Activated CD4-positive, alpha-beta T cell treated with anti-CD3 and anti-CD28 coated beads, Interleukin-2, amount 10 ng/mL, durations not matched to agents 7 days and 5 days (primary cell): ENCODE measurements at places on chromosomes 2 and 18. TPM values are rescaled to one million over a fixed set of nuclear protein-coding genes. Genes with fewer than 3 reads are reported as not detected.

DNA sequence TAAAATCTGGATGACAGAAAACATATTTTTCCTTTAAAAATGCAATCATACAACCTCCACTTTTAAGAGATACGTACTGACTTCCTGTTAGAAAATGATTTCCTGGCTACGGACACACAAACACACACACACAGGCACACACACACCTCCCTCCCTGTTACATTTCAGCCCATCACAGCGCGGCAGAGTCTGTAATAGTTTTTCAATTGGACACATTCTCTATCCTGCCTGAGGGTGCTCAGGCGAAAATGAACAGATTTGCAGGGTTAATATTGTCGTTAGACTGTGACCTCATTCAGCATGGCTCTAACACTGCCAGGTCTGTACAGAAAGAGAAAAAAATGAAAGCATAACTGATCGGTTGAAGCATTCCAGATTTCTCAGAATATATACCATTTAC lies 45.0 kb downstream of the KCTD1 start:
- DNase-seq: no peak

GRCh38 chr2:6679471-6679870 lies 186.2 kb downstream of the CMPK2 start:
- DNase-seq: no peak

- DNase-seq: no peak
These were observed 958.8 kb upstream of the NRXN1 start for GRCh38 chr2:51990684-51991083.

GRCh38 chr18:8730080-8730827 lies 24.9 kb downstream of the MTCL1 start:
- no peak for DNase-seq

GRCh38 chr2:186572705-186573104 lies 17.2 kb upstream of the ITGAV start:
- DNase-seq: no peak

DNA sequence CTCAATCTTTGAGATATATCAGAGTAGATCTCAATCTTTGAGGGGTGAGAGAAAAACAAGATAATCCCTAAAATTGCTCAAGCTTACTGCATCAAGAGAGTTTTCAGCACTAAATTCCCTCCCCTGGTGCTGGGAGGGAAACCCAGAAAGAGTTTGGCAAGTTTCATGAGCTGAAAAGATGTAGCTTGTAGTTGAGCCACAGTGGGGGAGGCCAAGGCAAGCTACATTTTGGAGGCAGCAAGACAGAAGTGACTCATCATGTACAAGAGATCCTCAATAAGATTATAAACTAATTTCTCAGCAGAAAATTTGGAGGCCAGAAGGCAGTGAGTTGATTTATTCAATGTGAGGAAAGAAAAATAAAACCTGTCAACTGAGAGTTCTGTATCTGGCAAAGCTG lies 308.2 kb downstream of the PIEZO2 start:
- DNase-seq: no peak

DNA sequence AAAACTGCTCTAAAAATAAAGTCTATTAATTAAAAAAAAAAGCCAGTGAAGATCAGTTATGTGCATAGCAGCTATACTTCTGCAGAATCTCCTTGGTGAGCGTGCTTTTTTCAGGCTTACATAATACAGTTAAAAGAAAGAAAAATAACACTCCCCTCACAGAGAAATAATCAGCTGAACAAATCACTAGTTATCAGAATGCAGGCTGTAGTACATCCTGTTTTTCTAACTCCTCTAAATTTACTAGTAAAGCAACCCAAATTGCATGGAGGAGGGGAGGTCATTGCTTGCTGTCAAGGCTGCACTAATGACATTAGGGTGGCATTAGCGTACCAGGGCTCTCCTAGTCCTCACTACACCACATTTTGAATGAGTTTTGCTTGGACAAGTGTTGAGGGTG lies 192.2 kb downstream of the PLCL1 start:
- no peak for DNase-seq

- no peak for DNase-seq
These were observed 61.9 kb downstream of the PPP1R1C start for GRCh38 chr2:182047544-182047943.

- no peak for DNase-seq
These were observed 36.6 kb upstream of the ASB1 start for GRCh38 chr2:238389988-238390589.

- no peak for DNase-seq
These were observed 159.3 kb upstream of the MYCN start for GRCh38 chr2:15780912-15781574.

GRCh38 chr18:38186491-38186890 lies 620.9 kb upstream of the CELF4 start:
- no peak for DNase-seq

GRCh38 chr18:32315881-32316280 lies 126.0 kb downstream of the MEP1B start:
- no peak for DNase-seq

DNA sequence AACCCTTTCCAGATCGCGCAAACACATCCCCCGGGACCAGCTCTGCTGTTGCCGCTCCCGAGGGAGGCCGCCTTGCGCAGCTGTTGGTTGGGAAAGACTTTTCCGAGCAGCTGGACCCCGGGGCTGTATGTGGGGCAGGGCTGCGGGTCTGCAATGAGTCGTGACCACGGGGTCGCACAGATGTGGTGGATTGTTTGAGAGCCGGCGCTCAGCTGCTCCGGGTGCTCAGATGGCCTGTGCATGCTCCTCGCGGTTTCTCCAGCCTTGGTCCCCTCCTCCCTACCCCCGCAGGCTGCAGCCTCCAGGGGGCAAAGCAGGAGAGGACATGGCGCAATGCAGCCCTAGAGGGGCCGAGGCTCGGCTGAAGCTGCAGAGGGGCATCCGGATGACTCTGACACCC lies 105.2 kb upstream of the OTOS start:
- DNase-seq: no peak

DNA sequence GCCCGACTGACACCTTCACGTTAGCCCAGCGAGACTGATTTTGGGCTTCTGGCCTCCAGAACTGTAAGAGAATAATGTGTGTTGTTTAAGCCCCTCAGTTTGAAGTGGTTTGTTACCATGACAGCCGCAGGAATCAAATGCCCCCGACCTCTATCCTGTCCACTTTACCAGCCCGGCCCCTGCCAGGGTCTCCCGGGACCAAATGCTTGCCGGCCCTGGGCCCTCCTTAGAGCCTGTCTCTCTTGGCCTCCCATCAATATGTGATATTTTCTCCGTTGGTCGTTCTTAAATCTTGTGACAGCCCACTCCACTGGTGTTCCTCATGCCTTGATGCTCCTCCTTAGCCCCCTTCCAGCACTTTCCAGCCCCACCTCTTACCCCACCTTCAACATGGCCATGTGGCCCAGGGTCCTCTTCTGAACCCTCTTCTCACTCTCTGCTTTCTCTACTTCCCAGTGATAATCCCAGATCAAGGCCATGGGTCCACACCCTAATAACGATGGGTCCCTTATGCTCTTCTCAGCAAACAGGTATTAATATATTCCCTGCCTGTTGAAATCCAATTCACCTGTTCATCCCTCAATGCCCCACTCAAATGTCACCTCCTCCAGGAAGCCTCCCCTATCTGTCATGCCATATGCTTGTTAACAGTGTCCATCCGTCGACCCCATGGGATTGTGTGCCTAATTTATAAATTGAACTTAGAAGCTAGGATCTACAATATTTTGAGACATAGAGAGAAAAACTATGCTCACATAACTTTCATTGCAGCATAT lies 192.8 kb downstream of the ZFP36L2 start:
- DNase-seq: no peak

GRCh38 chr18:78073275-78073674 lies 823.6 kb downstream of the GALR1 start:
- DNase-seq: no peak

GRCh38 chr2:68487773-68488355 lies 20.5 kb downstream of the APLF start:
- no peak for DNase-seq

DNA sequence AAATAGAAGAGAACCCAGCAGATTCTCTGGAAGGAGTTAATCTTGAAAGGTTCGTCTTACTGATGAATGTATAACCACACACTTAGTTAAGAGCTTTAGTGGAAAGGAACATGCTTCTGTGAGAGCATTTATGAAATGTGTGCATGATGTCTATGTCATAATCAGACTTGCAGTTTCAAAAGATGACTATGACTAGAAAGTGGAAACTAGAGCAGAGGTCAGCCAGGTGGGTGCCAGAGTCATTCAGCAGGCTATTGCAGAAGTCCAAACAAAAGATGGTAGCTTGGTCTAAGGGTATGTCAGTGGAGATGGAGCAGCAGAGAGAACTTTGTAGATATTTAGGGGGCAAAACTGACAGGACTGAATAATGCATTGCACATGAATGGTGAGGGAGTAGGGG lies 825.8 kb downstream of the DCC start:
- DNase-seq: no peak

DNA sequence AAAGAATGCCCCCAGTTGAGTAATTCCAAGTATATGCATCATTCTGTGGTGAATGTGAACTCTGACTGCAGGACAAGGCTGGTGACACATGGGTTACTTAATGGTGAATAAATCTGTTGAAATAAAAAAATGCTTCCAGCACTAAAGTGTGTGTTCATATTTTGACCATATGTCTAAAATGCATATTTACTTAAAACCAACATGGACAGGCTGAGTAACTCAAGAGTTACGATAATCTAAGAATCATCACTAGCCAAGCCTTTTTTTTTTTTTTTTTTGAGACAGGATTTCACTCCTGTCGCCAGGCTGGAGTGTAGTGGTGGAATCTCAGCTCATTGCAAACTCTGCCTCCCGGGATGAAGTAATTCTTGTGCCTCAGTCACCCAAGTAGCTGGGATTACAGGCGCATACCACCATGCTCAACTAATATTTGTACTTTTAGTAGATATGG lies 47.1 kb upstream of the CCBE1 start:
- no peak for DNase-seq

GRCh38 chr2:231469583-231469950 lies 5.3 kb upstream of the NCL start:
- DNase-seq: no peak

Gene MLPH
- total RNA-seq: not detected

Gene LNPK
- total RNA-seq: 35.7 TPM

Gene LBX2
- 0.25 TPM for total RNA-seq

Gene DLX1
- not detected for total RNA-seq

Gene MARCHF7
- total RNA-seq: 75.7 TPM

Gene ACADL
- total RNA-seq: not detected

Gene COBLL1
- total RNA-seq: not detected

Gene CERS6
- total RNA-seq: 12.1 TPM

Gene CYP26B1
- total RNA-seq: not detected

Gene ANKRD23
- total RNA-seq: 17.3 TPM

Gene ARL4C
- 292 TPM for total RNA-seq

Gene CNDP1
- not detected for total RNA-seq

Gene UGT1A8
- not detected for total RNA-seq

Gene GKN2
- not detected for total RNA-seq
